Lung (tissue), 17 donors: ENCODE measurements at places on chromosomes 12 and 14. TPM values are rescaled to one million over a fixed set of nuclear protein-coding genes. Genes with fewer than 3 reads are reported as not detected.
A peak's percentile ranks its signal among the peaks of the same experiment; 100 is the strongest.

DNA sequence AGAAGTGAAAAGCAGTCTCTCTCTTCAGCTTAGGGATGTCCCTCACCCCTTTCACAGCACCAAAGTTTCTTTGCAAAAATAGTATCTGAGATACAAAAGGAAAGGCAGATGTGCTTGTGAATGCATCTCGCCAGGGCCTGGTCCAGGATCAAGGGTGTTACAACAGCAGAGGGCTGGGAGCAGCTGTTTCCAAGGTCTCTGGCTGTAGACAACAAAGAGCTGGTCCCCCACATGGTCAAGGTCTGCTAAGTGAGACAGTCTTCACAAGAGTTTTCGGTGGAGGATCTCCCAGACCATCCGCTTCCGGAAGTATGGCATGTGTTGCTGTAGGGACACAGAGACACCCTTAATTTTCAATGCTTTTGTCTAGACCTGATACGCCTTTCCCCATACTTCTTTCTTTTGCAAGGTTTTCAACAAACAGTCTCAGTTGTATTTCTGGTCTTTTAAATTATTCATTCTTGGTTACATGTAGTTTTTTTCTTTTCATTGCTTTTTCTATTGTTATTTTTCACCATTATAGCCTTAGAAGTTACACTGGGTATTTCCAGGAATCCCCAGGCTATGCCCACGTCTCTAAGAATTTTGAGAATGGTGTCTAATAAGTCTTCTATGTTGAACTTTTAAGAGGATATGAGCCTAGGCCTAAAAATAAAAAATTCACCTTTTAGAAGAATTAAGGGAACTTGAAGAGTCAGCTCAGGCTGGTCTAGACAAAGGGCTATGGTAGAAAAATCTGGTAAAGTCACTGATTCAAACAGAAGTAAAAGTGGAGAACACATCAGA lies 41.0 kb upstream of the COL2A1 start:
- peaks cover 19% of the 10 kb centered on the region for H3K36me3 ChIP-seq
- no peak overlapping the region for H3K27ac ChIP-seq
- no peaks in the 10 kb centered on the region for H3K27me3 ChIP-seq
- H3K4me3 ChIP-seq = no peak overlapping the region
- no peaks in the 10 kb centered on the region for H3K4me1 ChIP-seq
- DNase-seq = no peak

DNA sequence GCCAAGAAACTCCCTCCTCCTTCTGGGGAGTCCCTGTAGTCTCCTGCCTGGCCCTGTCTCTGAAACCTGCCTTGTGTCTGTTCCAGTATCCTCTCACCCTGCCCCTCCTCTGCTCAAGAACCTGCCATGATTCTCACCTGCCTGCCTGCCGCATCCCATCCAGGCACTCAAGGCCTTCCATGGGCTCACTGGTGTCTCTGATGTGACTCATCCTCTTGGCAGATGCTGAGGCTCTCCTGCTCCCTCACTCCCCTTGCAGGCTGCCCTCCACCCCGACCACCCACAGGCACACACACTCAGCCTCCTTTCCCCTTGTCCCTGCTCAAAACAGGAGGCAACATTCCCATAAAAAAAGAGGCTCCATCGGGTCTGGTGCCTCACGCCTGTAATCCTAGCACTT lies 5.8 kb upstream of the BEGAIN start:
- no peaks in the 10 kb centered on the region for H3K36me3 ChIP-seq
- H3K4me3 ChIP-seq = no peak overlapping the region
- no peak overlapping the region for H3K27ac ChIP-seq
- H3K27me3 ChIP-seq = peaks cover 24% of the 10 kb centered on the region

DNA sequence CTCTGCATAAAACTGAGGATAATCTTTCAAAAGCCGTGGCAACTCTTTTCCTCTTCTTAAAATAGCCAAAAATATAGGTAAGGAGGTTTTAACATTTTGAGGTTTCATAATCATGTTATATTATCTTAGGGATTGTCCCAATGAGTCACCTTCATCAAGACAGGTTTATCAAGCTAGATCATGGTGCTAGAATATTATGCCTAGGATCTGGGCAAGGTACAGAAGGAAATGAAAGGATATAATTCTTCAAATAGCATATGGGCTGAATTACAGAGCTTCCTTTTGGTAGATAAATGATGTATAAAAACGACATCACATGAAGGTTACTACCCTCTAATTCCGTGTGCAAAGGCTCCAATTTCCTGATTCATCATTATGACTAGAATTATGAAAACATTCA lies 28.6 kb upstream of the TBC1D15 start:
- H3K36me3 ChIP-seq = no peaks in the 10 kb centered on the region
- H3K4me1 ChIP-seq = peaks cover under 1% of the 10 kb centered on the region
- H3K4me3 ChIP-seq = no peak overlapping the region
- H3K27me3 ChIP-seq = no peaks in the 10 kb centered on the region

- H3K27ac ChIP-seq = no peak overlapping the region
- no peaks in the 10 kb centered on the region for H3K4me1 ChIP-seq
- H3K4me3 ChIP-seq = no peak overlapping the region
- H3K27me3 ChIP-seq = no peaks in the 10 kb centered on the region
- peak; percentile 29 for DNase-seq
- H3K36me3 ChIP-seq = no peaks in the 10 kb centered on the region
These were observed 33.8 kb downstream of the CCDC38 start for GRCh38 chr12:95908573-95908972.

GRCh38 chr12:84738481-84738972 lies 174.1 kb downstream of the SLC6A15 start:
- no peak overlapping the region for H3K4me3 ChIP-seq
- H3K4me1 ChIP-seq = no peaks in the 10 kb centered on the region
- no peaks in the 10 kb centered on the region for H3K27me3 ChIP-seq
- no peaks in the 10 kb centered on the region for H3K36me3 ChIP-seq
- no peak for DNase-seq

DNA sequence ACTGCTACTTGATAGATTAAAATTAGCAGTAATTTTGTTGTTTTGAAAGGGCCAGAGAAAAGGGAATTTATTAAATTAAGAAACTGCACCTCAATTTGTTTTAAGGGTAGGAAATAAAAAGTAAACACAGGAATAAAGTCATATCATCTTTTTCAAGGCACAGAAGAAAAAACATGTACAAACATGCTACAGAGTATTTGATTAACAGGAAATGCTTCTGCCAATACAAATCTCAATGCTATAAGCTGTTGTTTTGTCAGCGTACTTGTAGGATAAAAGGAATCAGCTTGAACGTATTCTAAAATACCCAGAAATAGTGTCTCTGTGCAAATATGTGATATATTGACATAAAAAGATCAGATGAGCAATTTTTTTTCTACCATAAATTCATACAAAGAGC lies 474.0 kb upstream of the MGAT4C start:
- no peaks in the 10 kb centered on the region for H3K36me3 ChIP-seq
- H3K27me3 ChIP-seq = no peaks in the 10 kb centered on the region
- no peak overlapping the region for H3K27ac ChIP-seq
- no peak overlapping the region for H3K4me3 ChIP-seq
- peaks cover 1% of the 10 kb centered on the region for H3K4me1 ChIP-seq
- DNase-seq = no peak

- no peak overlapping the region for H3K4me3 ChIP-seq
- no peak for DNase-seq
These were observed 71.1 kb downstream of the PTCSC3 start for GRCh38 chr14:36105401-36105800.

- no peaks in the 10 kb centered on the region for H3K36me3 ChIP-seq
- H3K4me3 ChIP-seq = no peak overlapping the region
- no peak overlapping the region for H3K27ac ChIP-seq
- H3K27me3 ChIP-seq = no peaks in the 10 kb centered on the region
These were observed 83.0 kb downstream of the FZD10 start for GRCh38 chr12:130245251-130245650.

DNA sequence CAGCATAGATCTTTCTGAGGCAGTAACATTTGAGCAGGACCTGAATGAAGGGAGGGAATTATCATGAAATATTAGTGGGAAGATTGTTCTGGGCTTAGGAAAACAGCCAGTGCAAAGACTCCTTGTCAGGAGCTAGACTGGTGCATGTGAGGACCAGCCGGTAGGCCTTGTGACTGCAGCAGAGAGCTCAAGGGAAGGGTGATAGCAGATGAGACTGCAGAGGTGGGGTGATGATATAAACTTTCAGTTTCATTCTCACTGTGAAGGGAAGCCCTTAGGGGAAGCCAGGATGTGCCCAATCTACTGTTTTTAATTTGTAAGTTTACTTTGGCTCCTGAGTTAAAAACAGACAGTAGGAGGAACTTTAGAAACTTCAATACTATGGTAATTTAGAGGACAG lies 12.4 kb downstream of the IL22 start:
- H3K4me1 ChIP-seq = peaks cover 3% of the 10 kb centered on the region
- H3K36me3 ChIP-seq = no peaks in the 10 kb centered on the region
- H3K4me3 ChIP-seq = no peak overlapping the region

DNA sequence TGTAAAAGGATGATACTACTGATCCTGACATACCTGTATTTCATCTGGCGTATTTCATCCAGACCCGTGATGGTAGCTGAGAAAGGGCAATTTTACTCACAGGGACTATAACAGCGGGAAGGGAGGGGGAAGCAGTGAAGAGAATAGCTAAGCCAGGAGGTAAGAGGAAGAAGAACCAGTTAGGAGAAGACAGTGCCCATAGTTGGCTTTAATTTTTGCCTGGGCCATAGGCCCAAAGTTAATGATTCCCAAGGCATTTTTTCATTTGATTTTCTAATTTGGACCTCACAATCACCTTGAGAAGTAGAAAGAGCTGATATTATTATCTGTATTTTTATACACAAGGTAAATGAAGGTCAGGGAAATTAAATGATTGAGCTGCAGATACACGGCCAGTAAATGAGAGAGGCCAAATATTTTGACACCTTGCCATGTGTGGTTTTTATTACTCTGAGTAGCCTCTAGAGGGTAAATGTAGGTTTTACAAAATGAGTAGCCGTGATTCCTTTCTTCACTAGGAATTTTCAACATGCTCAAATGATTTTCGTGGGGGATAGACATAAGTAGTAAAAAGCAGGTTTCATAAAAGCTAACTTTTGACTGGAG lies 382.2 kb downstream of the FUT8 start:
- no peaks in the 10 kb centered on the region for H3K4me1 ChIP-seq
- H3K36me3 ChIP-seq = no peaks in the 10 kb centered on the region
- H3K27ac ChIP-seq = no peak overlapping the region
- no peaks in the 10 kb centered on the region for H3K27me3 ChIP-seq

GRCh38 chr14:71078500-71078899 lies 171.2 kb downstream of the PCNX1 start:
- H3K36me3 ChIP-seq = peaks cover 22% of the 10 kb centered on the region
- no peak overlapping the region for H3K4me3 ChIP-seq
- no peaks in the 10 kb centered on the region for H3K27me3 ChIP-seq
- no peak overlapping the region for H3K27ac ChIP-seq
- H3K4me1 ChIP-seq = no peaks in the 10 kb centered on the region
- no peak for DNase-seq

- no peak overlapping the region for H3K4me3 ChIP-seq
- DNase-seq = no peak
- H3K4me1 ChIP-seq = no peaks in the 10 kb centered on the region
- no peaks in the 10 kb centered on the region for H3K36me3 ChIP-seq
- no peak overlapping the region for H3K27ac ChIP-seq
These were observed 36.3 kb downstream of the FOXA1 start for GRCh38 chr14:37558740-37559139.

DNA sequence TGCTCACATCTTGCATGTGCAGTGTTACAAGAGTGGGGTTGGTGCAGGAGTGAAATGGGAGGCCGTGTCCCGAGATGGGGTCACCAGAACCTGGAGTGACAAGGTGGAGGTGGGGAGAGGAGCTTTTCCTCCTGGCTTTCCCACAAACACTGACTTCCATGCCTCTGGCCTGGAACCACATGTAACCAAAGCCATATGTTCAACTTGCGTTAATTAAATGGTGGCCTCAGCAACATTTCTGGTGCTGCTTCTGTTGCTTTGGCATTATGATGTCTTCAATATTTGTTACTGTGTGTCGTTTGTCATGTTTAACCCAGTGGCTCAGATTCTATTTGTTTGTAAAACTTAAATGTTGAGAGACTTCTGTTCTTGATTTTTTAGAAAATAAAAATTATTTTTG lies 110.2 kb downstream of the VCPKMT start:
- H3K4me1 ChIP-seq = no peaks in the 10 kb centered on the region
- no peak overlapping the region for H3K27ac ChIP-seq
- no peak overlapping the region for H3K4me3 ChIP-seq
- no peak for DNase-seq
- H3K27me3 ChIP-seq = no peaks in the 10 kb centered on the region
- H3K36me3 ChIP-seq = no peaks in the 10 kb centered on the region

GRCh38 chr12:104462931-104463339 lies 6.2 kb downstream of the CHST11 start:
- no peak overlapping the region for H3K4me3 ChIP-seq
- H3K4me1 ChIP-seq = peaks cover 13% of the 10 kb centered on the region

GRCh38 chr14:97641827-97642226 lies 844.6 kb downstream of the VRK1 start:
- H3K27ac ChIP-seq = no peak overlapping the region
- no peaks in the 10 kb centered on the region for H3K4me1 ChIP-seq
- no peaks in the 10 kb centered on the region for H3K36me3 ChIP-seq
- H3K4me3 ChIP-seq = no peak overlapping the region

GRCh38 chr12:38152816-38153736 lies 163.5 kb upstream of the ALG10B start:
- H3K27ac ChIP-seq = no peak overlapping the region
- DNase-seq = no peak
- H3K4me3 ChIP-seq = no peak overlapping the region
- H3K4me1 ChIP-seq = no peaks in the 10 kb centered on the region
- no peaks in the 10 kb centered on the region for H3K36me3 ChIP-seq

GRCh38 chr12:14779834-14780233 lies 23.4 kb downstream of the WBP11 start:
- no peaks in the 10 kb centered on the region for H3K27me3 ChIP-seq
- no peak for DNase-seq
- no peak overlapping the region for H3K4me3 ChIP-seq
- peaks cover 21% of the 10 kb centered on the region for H3K4me1 ChIP-seq

DNA sequence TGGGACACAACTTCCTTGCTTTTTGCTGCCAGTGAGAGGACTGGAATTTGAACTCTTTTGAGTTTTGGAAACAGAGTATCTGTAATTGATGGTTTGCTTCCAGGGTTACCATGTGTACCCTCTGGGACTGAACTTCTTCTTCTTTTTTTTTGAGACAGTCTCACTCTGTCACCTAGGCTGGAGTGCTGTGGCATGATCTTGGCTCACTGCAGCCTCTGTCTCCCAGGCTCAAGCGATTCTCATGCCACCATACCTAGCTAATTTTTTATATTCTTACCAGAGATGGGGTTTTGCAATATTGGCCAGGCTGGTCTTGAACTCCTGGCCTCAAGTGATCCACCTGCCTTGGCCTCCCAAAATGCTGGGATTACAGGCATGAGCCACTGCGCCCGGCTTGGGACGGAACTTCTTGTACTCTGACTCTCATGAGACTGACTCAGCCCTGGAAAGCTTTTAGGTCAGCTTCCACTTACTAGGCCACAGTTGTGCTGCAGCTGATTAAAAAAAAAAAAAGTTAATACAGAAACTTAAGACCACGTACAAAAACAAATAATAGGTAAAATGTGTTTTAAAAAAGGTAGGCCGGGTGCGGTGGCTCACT lies 15.8 kb downstream of the SEL1L start:
- DNase-seq = no peak
- peaks cover 9% of the 10 kb centered on the region for H3K36me3 ChIP-seq
- peak overlapping the region; percentile 76 for H3K27ac ChIP-seq

FGD4 gene
- total RNA-seq = 35.1 TPM

TCL1B gene
- total RNA-seq = not detected

PLEKHG7 gene
- total RNA-seq = 4.6 TPM

ITGB7 gene
- total RNA-seq = 7.9 TPM

COX8C gene
- not detected for total RNA-seq

CLEC4C gene
- not detected for total RNA-seq

LPAR5 gene
- 1.9 TPM for total RNA-seq

TOMM20L gene
- total RNA-seq = not detected

TSPAN8 gene
- 7.1 TPM for total RNA-seq

CD4 gene
- 83.7 TPM for total RNA-seq

C1RL gene
- 116 TPM for total RNA-seq

RAD9B gene
- 1.5 TPM for total RNA-seq

CTSG gene
- total RNA-seq = 9.6 TPM
